Activated T-cell treated with anti-CD3 and anti-CD28 coated beads for 48 hours (primary cell): ENCODE measurements at places on chromosomes 13 and 19.

DNA sequence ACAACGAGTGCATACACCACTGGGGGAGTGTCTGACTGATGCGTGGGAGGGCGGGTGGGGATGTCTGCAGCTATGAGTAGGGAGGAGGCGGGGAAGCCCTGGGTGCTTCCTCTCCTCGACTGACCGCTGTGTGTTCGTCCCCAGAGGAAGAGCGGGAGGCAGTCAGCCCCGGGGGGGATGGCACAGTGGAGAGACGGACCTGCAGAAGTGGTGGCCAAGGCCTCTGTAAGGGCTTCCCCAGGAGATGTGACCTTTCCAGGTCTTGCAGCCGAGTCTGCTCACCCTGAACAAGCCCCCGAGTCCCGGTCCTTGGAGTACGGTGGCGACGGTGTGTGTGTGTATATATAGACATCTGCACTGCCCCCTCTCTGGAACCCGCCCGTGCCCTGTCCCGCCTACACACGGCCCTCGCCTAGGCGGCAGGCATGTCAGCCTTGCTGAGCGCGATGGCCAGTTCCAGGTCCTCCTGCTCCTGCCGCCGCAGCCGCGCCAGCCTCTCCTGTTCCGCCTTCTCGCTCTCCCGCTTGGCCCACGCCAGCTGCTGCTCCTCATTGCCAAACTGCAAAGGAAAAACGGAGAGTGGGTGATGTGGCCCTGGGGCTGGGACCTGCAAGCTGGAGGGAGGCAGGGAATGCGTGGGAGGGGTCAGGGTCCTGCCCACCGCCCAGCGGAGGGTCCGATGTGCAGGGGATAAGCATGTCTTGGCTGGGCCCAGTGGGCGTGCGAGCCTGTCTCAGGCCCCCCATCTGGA lies 30.8 kb downstream of the KLF2 start:
- no peak for DNase-seq

DNA sequence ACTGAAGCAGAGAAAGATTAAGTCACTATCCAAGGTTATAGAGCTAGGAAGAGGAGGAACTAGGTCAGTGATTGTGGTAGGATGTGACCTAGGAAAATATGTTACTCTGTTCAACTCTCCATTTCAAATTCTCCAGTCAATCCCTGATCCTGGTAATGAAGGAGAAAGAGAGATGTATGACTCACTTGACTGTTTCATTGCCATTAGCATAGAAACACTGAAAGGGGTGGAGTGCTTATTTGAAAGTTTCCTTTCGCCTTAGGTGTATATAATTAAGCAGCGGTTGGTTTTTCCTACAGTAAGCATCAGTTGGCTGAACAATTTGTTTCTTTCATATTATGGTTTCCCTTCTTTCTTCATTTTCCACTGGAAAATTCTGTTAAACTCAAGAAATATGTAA lies 198.1 kb upstream of the CSNK1A1L start:
- DNase-seq: no peak

DNA sequence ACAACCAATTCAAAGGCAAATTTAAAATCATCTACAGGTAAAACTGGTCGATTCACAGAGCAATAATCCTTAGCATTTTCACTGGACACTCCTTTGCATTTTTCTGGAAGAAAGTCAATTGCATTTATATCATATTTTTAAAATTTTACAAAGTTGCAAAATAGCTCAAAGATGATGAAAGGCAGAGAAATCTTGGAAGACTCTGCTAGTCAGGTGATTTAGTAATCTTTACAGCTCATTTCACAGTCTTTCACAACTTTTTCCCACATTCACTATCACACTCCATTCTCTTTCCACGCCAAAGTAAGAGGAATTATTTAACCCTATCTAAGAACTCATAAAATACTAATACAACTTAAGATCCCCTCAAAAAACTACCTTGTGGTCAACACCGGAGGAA lies 1063.8 kb downstream of the EFNB2 start:
- DNase-seq: no peak

DNA sequence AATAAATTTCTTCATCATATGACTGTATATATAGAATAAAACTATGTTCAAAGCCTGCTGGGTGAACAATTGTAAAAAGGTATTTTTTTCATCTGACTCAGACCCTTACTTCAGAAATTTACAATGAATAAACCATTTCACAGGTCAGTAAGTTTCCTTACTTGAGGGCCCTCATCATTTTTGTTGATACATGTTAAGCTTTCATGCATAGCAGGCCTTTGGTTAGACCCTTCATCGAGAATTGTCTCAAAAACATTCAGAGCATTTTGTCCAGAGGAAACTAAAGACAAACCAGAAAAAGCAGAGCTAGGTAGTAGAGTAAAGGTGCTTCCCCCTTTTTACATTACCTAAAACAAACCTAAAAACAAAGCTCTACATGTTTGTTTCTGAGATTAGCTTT lies 46.2 kb downstream of the FNDC3A start:
- DNase-seq: no peak

GRCh38 chr13:35712907-35713761 lies 236.6 kb upstream of the MAB21L1 start:
- DNase-seq: no peak

DNA sequence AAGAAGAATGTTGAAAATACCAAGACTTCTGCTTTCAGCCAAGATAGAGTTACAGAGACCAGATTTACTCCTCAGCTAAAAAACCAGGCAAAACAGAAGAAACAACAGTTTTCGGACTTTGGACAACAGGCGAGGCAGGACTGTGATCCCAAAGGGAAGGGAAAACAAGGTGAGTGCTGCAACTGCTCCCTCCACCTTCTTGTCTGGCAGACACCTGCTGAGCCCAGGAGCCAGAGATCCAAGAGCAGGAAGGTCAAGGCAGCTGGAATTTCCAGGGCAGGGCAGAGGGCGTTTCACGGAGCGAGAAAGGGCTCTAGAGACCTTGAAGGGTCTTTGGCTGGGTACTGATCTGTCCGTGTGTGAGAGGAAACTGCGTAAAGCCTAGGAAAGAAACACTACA lies 32.9 kb upstream of the SLC7A9 start:
- no peak for DNase-seq

GRCh38 chr19:51719251-51719988 lies 4.4 kb downstream of the HAS1 start:
- DNase-seq: no peak

DNA sequence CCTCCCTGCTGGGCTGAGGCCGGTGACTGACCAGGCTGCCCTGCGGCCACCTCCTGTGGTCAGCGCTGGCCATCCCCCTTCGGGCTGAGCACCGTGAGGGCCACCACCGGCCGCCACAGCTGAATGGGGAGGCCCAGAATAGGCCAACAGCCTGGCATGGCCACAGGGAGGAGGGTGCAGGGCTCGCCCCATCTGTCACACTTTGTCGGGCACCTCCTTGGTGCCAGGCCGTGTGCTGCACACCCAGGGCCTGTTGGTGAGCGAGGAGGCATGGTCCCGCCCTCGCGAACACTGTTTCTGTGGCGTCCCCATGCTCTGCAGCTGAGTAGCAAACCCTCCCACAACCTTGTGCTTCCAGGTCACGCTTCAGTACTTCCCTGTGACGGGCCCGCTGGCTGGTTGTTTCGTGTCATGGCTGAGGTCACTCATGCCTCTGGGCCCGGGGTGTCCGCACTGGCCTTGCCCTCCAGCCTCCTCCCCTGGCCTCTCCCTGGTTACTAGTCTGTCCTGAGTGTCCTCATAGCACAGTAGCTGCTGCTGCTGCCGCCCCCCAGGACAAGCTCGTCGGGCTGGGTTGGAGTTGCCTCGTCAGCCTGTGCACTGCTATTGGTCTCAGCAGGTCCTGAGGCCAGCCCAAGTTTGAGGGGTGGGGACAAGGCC lies 15.2 kb downstream of the EPN1 start:
- no peak for DNase-seq

GRCh38 chr13:27790523-27790922 lies 1.8 kb upstream of the GSX1 start:
- DNase-seq: no peak
